Esophagus squamous epithelium (tissue), 5 donors: ENCODE measurements at places on chromosomes 7 and 10.

DNA sequence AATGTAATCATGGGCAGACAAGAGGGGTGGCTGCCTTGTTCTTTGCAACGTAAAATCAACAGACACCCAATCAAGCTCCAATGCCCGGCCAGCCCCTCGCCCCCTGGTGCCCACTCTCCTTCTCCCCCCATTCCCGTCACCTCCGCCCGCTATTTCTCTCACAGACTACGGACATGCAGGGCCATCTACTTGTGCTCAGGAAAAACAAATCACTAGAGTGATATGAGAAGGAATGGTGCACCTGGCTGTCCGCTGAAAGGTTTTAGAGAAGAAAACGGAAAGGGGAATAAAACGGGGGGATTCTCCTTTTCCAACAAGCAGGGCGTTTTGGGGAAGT, 396 bp downstream of the GRM8 start:
- DNase-seq = no peak

GRCh38 chr7:96218664-96219243, 103.1 kb downstream of the SLC25A13 start:
- DNase-seq = no peak

DNA sequence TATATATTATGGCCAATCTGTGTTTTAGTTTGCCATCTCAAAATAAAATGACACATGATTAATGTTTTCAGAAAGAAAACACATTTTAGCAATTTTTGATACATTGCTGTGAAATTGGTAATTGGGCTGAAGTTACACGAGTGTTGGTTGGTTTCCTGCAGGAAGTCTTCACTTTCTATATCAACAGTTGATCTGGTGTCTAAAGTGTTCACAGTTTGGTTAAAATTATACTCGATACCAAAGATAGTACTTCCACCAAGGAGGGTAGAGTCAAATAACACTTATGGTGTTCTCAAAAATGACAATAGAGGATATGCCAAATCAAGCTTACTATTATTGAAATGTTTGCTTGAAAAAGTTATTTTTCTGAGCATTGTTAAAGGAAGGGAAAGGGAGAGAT, 120.3 kb upstream of the GLCCI1 start:
- no peak for DNase-seq

GRCh38 chr7:92699560-92699959, 109.4 kb upstream of the FAM133B start:
- DNase-seq = no peak

DNA sequence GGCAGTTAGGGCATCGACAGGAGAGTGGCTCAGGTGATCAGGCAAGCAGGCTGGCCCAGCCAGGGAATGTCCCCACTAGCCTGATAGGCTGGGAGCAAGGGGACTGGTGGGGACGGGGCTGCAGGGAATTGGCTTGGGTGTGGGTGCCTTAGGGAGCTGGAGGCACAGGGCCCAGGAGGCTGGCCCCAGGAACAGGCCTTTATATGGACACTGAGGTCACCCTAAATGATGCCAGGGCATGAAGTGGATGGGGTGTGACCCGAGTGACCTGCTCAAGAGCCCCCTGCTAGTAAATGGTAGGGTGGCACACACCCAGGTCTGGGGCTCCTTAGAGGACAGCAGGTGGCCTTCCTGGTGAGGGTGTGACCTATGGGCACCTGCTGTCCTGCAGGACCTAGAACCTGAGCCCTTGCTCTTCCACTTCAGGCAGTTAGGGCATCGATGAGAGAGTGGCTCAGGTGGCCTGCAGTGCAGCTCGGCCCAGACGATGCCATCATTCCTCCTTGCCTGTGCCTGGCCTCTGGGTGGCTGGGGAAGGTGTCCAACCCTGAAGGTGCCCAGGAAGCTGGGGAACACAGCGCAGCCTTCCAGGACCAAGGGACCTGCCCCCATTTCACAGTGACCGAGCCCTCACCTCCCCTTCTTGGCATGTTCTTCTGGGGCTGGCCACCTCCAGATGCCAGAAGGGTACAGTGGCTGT, 51.7 kb upstream of the LEP start:
- DNase-seq = no peak

DNA sequence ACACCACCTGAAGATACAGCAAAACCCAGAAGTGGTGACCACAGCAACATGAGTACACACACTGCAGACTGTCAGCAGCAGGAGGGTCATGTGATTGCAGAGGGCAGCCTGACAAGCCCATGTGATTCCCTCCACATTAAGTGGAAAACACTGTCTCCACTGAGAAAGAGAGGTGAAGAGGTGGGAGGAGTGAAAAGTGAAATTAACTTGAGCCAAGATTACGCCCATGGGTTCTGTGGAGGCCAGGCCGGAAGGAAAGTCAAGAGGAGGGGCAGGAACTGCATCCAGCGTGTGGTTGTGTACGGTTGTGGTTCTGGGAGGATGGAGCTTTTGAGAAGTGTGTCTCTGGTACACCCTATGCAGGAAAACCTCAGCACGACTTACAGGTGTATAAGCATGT, 138.5 kb downstream of the PLXNA4 start:
- DNase-seq = no peak

DNA sequence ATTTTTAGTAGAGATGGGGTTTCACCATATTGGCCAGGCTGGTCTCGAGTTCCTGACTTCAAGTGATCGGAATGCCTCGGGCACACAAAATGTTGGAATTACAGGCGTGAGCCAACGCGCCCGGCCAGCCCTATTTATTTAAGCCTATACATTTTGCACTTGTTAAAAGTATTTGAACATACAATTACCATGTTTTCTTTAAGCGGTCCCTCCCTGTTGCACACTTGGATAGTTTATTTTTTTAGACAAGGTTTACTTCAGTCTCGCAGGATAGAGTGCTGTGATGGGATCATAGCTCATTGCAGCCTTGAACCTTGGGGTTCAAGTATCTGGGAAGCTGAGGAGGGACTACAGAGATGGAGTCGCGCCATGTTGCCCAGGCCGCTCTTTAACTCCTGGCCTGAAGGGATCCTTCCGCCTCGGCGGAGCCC, 35.7 kb upstream of the SRRM3 start:
- no peak for DNase-seq

DNA sequence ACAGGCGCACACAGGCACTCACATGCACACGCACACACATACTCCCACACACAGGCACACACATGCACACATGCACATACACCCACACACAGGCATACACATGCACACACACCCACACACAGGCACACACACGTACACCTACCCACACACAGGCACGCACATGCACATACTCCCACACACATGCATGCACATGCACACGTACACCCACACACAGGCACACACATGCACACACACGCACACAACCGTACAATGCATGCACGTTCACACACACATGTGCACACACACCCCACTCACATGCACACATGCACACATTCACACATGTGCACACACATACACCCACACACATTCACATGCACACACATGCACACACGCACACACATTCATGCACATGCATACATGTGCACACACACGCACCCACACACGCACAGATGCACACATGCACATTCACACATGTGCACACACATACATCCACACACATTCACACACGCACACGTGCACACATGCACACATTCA, 59.3 kb downstream of the MKI67 start:
- DNase-seq = no peak

GRCh38 chr10:3002304-3002703, 65.0 kb upstream of the PFKP start:
- no peak for DNase-seq

- no peak for DNase-seq
These were observed 199.2 kb upstream of the KMT2E start for GRCh38 chr7:104814671-104815400.

DNA sequence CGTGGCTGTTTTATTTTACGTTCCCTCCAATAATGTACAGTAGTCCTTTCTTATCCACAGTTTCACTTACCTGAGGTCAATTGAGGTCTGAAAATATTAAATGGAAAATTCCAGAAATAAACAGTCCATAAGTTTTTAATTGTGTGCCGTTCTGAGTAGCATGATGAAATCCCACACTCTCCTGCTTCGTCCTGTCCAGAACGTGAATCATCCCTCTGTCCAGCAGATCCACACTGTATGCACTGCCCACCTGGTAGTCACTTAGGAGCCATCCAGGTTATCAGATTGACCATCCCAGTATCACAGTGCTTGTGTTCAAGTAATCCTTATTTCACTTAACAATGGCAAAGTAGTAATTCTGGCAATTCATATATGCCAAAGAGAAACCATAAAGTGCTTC, 46.3 kb downstream of the STARD3NL start:
- no peak for DNase-seq

DNA sequence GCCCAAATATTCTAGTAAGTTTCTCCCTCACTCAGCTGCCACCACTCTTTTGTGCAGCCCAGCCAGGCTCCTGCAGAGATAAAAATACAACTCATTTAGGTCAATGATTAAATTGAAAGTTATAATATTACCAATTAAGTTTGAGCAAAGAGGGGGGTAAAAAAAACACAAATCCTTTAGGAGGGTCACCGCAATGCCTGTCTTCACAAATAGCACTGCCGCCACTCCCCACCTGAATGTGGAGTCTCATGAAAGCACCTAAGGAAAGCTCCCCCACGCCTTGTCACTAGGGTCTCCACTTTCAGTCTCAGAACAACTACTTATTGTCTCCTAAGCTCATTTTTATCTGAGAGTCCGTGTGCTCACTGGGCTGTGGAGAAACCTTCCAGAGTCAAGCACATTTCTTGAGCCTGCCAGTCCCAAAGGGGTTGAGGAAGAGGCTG, 148.7 kb downstream of the FGFR2 start:
- DNase-seq = no peak

DNA sequence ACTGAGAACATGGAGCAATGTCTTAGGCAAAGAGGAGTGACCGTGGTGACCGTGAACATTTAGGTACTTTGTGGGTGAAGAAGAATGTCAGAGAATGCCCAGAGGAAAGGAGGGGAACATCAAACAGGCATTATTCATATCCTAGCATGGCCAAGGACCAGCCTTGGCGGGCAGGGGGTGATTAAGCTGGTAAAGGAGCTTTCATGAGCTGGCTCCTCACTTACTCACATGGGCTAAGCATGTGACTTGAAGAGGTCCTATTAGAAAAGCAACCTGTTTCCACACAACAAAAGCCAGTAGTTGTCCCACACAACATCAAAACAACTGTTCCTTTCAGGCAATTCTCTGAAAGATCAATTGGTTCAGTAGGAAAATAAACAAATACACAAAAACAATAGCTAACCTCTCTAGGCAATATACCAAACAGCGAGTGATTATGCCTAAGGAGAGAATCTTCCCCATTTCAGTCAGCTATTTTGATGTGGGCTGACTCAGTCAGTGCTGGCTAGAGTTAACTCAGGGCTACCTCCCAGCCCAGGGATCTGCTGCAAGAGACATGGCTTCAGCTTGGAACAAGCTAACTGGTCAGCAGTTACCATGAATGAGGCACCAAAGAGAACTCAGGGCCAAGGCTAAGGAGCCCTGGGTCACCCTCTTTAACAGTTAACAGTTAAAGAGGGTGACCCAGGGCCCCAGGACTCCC, 283.5 kb downstream of the ARHGAP12 start:
- no peak for DNase-seq

DNA sequence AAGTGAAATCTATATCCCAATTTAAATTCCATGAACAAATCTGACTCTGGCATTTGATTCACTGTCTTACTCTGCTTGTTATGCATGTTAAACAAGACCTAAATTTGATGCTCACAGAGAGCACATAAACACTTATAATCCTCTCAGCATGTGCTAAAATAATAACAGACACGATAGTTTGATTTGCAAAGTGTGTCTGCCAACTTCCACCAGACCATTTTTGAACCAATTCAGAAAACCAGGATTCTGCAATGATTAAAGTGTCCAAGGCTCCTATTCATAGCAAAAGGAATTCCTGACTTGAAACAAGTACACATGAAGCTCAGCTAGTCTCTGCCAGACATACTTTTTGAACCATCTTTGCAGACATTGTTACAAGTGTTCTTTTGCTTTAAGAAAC, 11.2 kb downstream of the RBM20 start:
- no peak for DNase-seq

DNA sequence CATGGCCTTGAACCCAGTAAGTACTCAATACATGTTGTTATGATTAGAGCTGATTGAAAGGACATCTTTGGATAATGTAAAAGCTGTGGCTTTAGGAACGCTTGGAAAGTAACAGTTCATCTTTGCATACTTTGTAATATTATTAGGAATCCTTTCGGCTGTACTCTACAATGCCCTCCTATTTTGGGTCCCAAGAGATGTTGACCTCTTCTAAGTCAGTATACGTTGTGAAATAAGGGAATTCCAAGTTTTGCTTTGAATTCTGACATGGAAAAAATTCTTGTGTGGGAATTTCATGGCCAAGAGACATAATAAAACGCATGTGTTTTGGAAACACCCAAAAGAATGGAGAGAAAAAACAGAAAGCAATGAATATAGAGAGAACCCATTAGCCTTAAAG, 7.7 kb downstream of the AGR3 start:
- no peak for DNase-seq

DNA sequence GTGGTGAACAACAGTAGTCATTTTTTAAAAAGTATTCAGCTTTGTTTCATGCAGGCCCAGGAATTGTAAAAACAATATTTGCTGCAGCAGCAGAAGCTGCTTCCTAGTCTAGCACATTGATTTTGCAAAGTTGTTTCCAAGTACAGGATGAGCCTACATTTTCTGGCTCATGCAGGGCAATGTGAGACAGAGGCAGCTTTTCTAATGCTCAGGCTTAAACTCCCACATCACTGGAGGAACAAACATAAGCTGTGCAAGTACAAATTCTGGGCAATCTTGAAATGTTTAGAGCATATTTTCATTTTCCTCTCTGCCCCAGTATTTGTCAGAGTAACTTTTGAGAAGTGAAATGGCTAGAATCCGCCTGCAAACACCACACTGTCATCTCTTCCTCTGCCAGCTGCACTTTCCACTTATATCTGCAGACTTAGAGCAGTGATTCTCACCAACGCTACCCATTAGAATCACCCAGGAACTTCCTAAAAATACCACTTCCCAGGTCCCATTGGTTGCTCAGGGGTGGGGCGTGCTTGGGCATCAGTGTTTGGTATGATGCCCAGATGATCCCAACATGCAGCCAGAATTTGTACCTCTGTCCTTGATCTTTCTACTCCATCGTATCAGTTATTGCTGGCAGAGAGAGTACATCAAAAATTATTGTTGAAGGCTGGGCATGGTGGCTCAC, 304.1 kb upstream of the LRGUK start:
- no peak for DNase-seq

GRCh38 chr10:132471484-132471883, 66.1 kb upstream of the INPP5A start:
- DNase-seq = no peak

- DNase-seq = no peak
These were observed 41.9 kb upstream of the PSMG3 start for GRCh38 chr7:1611708-1612241.

DNA sequence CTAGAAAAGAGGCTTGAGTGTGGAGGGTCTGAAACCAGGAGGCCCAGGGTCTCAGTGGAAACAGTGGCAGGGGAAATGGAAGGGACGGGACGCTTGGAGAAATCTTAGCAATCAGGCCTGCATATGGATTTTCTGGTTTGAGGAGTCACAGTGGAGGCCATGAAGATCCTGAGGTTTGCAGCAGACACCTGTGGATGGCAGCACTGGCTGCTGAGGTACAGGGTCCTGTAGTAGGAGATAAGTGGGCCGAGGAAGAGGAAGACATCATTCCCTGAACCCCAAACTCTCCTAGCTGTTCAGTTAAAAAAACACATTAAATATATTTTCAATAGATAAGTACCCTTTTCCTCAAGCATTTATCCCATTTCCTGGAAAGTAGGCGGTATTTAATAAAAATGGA, 208.8 kb upstream of the IGFBP3 start:
- no peak for DNase-seq

- DNase-seq = no peak
These were observed 119.4 kb downstream of the GNAT3 start for GRCh38 chr7:80392229-80393169.

GRCh38 chr7:134942690-134943466, 43.4 kb upstream of the AGBL3 start:
- no peak for DNase-seq
